NCI-H526 treated with DMSO at 0.1 percent for 48 hours (cell line): ENCODE measurements at places on chromosomes 4 and X.

DNA sequence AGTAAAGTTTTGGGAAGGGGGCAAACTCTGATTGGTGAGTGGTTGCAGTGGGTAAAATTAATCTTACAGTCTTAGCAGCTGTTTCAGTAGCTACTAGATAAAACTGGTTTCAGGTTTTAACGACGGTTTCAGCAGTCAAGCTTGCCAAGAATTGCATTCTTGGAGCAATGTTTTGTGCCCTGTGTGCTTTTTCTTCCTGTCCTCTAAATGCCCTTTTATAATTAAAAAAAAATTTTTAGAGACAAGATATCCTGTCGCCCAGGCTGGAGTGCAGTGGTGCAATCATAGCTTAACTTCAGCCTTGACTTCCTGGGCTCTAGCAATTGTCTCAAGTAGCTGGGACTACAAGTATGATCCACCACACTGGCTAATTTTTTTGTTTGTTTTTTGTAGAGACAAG lies 6.3 kb upstream of the PPEF2 start:
- no peak for DNase-seq

- DNase-seq, result no peak
These were observed 37.0 kb downstream of the FNIP2 start for GRCh38 chr4:158805635-158806471.

- DNase-seq, result no peak
These were observed 85.2 kb downstream of the AASDH start for GRCh38 chr4:56301997-56302496.

GRCh38 chr4:1177274-1178141 lies 5.1 kb upstream of the SPON2 start:
- no peak for DNase-seq

GRCh38 chr4:89173336-89174090 lies 62.2 kb downstream of the TIGD2 start:
- DNase-seq, result no peak

- peak; percentile 46 for DNase-seq
These were observed 49.5 kb upstream of the LNX1 start for GRCh38 chr4:53640576-53641453.

GRCh38 chrX:115988825-115989224 lies 181.7 kb upstream of the AGTR2 start:
- peak; percentile 3 for DNase-seq

DNA sequence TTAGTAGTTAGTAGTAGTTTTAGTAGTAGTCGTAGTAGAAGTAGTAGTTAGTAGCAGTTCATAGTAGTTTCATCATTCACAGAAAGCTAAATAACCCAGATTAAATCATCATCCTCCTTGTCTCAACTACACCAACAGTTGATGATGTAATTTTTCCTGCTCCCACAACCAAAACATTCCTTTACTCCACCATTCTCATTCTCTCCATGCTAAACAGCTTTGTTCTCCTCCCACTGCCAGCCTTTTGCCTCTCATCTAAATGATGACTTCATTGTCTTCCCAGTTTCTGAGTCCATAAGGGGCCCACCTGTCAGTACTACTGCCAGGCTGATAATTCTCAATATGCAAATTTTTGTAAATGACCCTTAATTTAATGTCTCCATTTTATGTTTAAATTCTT lies 68.9 kb downstream of the ARHGAP24 start:
- no peak for DNase-seq

DNA sequence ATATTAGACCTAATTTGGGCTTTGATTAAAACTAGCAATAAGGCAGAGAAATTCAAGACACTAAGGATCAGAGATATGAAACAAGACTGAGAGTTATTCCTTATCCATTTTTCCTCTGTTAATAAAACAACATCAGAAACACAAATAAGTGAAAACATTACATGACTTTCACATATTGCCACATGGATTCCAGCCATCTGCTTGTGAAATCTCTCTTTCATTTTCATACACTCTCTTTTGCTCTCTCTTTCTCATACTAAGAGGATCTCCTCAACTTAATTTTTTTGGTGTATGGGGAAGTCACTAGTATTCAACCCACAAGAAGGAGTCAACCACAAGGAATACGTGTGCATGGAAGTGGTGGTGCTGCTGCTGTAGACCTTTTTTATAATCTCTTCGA lies 183.0 kb downstream of the LDB2 start:
- DNase-seq, result no peak

DNA sequence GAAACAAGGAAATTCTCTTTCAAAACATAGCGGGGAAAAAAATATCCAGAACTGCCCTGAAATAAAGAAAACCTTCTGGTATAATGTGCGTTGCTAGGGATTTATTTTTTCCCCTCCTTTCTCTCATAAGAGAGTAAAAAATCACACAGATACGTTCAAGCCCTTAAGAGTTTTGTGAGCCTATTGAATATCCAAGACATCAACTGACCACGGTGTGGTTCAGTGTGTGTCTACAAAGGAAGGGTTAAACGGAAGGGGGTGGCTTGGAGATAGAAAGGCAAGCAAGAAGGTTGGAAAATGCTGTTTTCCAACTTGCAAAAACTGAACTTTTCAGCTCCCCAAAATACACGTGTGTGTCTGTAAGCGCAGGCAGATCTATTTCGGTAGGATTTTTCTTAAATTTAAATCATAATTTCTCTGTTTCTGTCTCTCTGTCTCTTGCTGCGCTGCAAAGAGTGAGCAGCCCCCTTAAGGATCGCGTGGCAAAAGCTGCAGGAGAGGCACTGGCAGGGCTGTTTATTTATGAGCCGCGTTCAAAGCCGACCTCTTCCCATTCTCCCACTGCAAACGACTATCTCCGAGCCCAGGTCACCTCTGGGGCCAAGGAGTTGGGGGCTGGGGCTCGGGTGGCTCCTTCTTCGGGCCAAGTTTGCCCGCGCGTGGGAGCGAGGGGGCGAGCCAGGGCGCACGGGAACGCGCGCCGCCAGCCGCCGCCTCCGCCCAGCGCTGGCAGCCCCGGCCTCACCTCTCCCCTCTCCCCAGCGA lies 492 bp upstream of the SLIT2 start:
- no peak for DNase-seq

GRCh38 chrX:131066237-131066636 lies 8.1 kb downstream of the ARHGAP36 start:
- DNase-seq, result no peak

DNA sequence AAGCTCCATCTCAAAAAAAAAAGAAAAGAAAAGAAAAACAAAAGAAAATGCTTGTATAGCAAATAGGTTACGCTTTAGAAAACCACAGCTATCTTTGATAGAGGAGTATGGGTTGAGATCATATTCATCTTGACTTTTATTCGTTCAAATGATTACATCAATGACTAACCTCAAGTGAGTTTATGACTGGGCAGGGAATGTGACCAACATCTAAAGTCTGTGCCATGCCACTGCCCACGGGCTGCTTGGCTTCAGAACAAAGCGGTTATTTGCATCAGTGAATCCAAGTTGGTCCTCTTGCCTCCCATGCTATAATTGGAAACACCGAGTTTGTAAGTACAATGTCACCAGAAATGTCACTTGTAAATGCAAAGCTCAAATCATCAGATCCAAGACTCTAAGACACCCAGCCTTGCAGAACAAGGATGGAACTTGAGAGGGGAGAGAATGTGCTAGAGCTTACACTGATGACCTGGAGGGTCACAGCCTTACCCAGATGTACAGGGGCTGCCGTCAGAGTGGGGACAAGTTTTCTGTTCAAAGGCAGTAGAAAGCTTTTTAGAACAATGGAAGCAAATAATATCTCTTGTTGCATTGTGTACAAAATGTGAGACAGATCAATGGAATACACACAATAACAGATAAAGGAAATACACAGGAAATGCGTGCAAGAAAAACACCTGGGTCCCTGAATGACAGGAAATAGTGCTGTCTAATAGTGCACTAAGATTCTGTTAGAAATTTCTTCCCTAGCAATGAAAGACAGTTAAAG lies 8.4 kb upstream of the OPN1LW start:
- no peak for DNase-seq

DNA sequence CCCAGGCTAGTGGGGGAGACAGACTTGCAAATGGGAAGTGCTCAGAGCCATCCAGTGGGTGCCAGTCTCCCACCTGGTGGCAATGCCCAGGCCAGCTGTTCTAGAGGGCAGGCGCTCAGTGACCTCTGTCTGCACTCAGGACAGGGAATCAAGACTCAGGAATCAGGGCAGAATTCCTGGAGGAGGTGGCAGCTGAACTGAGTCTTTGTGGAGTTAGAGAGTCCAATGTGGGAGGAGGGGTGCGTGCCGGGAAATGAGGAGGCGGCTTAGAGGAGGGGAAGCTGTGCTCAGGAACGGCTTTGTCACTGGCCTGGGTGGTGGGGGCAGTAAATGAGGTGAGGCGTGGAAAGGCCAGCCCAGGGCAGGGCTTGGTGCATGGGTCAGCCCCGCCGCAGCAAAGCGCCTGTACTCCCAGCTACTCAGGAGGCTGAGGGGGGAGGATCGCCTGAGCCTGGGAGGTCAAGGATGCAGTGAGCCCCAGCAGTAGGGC lies 31.3 kb upstream of the SORCS2 start:
- DNase-seq, result no peak

DNA sequence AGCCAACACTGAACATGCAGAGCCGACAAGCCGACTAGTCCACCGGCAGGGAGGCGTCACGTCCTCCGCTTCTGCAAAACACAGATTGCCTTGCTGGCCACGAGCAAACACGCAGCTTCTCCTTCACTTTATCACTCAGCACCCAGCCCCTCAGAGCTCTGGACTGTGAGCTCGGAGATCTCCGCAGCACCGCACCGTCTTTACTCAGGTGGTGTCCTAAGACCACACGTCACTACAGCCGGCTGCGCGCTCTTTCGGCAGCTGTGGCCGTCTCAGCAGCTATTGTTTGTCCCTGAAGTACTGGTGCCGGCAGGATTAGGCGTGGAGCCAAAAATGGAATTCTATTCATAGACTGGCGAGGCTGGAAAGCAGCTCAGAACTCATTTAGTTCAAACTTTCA lies 72.0 kb downstream of the FAT1 start:
- DNase-seq, result no peak

DNA sequence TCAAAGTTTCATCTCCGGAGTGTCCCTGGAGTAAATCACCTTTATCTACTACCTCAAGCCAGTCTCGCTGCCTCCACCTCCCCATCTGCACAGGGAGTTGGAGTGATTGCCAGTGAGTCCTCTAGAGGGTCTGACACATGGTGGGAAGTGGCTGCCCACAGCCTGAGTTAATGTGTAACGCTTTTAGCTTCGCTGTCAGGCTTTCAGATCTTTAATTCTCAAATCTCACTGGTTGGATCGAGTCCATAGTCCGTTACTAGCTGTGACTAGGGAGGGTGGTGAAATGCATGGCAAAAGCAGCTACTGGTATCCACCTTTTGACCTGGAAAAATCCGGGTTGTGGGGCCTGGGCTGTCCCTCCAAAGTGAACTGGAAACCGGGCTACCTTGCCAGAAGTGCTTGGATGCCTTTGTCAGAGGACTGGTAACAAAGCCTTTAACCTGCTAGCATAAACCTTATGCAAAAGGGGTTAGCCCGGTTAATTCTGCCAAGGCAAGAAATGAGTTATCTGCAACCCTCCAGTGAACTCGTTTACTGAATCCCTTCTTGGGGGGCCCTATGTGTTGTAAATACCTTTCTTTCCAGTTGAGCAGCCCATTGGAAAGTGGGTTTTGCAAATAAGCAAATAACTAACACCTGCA lies 5.1 kb upstream of the WDR1 start:
- DNase-seq, result no peak

DNA sequence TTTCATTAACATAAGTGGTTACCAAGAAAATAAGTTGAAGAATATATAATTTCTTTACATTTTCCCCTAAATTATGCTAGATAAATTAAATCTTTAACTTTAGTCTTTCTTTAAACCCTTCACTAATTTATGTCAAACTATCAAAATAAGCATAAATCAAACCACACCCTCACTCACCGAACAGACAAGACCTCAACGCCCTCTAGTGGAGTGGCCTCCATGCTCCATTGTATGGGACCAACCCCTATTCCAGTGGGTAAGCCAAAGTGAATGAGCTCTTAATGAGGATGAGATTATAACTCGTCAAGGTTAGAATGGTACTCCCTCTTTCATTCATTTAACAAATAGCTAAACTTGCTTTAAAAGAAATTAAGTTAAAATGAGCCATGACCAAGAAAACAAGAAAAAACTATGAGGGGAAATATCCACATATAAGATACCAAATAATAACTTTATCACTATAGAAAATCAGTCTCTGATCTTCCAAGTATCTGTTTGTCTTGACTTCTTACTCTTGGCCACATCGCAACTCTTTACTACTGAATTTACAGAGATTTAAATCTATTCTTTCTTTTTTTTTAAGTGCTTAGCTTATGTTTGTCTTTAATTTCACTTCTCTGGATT lies 15.6 kb upstream of the BBS12 start:
- DNase-seq, result peak; percentile 61

DNA sequence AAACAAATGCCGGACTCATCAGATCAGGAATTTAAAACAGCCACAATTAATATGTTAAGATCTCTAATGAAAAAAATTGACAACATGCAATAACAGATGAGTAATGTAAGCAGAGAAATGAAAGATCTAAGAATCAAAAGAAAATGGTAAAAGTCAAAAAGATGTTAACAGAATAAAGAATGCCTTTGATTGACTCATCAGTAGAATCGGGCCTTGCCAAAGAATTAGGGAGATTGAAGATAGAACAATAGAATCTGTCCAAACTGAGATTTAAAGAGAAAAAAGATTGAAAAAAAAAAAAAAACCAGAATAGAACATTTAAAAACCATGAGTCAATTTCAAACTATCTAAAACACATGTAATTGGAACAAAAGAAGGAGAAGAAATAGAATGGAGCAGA lies 25.9 kb upstream of the GUCY1A1 start:
- no peak for DNase-seq

- no peak for DNase-seq
These were observed 81.5 kb downstream of the FNIP2 start for GRCh38 chr4:158850371-158850770.

- DNase-seq, result no peak
These were observed 57.2 kb upstream of the FAM9C start for GRCh38 chrX:13101441-13102139.

GRCh38 chr4:119540249-119540648 lies 88.4 kb downstream of the PDE5A start:
- DNase-seq, result no peak

- DNase-seq, result no peak
These were observed 179.4 kb downstream of the RBM46 start for GRCh38 chr4:154960476-154960875.

- no peak for DNase-seq
These were observed 5.5 kb upstream of the TMEM255A start for GRCh38 chrX:120316587-120317283.

- no peak for DNase-seq
These were observed 123.6 kb downstream of the MGST2 start for GRCh38 chr4:139789096-139789654.

DNA sequence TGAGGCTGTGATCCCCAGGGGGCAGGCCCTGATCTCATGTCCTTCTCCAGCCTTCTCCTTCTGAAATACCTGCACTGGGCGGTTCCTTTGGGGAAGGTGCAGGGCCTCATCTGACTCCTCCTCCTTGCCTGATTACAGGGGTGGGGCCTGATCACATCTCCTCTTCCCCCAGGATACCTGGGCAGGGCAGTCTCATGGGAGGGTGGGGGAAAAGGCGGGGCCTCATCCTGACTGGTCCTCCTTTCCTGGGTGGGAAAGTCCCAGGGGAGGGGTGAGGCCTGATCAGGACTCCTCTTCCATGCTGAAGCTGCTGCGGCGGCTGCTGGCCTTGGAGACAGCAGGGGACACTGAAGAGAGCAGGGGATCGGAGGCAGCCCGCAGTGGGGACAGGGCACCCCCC lies 13.3 kb downstream of the TFE3 start:
- no peak for DNase-seq

GRCh38 chr4:57501720-57502119 lies 391.5 kb upstream of the IGFBP7 start:
- no peak for DNase-seq
